CD4-positive, alpha-beta T cell treated with Interleukin-17A for 4 hours (primary cell): ENCODE measurements at places on chromosomes 7 and 10.

DNA sequence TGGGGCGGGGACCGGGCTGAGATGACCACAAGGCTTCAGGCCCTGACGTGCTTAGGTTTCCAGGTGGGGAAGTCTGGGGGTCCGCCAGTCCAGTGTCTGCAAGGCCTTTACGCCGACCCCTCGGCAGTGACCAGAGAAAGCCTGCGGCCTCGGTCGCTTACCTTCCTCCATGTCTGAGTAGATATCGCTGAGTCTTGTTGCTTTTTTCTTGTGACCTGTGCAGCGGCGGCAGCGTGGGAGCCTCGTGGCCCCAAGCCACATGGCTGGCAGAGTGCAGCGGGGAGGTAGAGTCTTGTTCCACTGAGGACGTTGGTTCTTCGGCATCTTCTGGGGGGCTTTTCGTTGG, 329 bp downstream of the NOLC1 start:
- no peak for DNase-seq

DNA sequence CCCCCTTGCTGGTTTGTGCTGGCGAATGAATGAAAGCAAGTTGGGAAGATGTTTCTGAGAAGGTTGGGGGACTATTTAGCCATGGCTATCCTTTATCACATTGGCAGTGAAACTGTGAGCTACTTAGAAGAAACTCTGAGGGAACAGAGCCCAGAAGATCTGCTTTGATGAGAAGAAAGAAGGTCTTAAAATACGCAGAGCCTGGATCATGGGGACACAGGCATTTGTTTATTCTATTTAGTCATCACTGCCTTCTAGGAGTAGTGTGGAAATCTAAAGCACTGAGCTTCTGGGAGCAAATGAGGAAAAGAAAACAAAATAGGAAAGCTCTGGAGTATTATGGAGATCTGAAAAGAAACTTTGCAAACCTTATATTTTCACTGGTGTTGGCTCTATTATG, 28.5 kb downstream of the CPED1 start:
- no peak for DNase-seq

- no peak for DNase-seq
These were observed 67.2 kb downstream of the ADD3 start for GRCh38 chr10:110074758-110075671.

DNA sequence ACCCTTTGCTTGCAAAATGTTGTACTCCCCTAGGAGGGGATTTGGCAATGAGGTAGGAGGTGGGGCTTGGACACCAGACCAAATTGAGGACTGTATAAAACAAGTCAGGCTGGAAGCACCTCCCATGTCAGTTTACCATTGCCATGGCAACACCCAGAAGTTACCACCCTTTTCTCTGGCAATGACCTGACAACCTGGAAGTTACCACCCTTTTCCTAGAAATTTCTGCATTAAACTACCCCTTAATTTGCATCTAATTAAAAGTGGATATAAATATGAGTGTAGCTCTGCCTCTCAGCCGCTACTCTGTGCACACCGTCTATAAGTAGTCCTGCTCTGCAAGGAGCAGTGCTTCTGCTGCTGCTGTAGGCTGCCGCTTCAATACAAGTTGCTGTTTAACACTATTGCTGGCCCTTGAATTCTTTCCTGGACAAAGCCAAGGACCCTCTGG, 7.8 kb upstream of the BLNK start:
- no peak for DNase-seq

- no peak for DNase-seq
These were observed 35.2 kb downstream of the BMPER start for GRCh38 chr7:33940503-33940902.

DNA sequence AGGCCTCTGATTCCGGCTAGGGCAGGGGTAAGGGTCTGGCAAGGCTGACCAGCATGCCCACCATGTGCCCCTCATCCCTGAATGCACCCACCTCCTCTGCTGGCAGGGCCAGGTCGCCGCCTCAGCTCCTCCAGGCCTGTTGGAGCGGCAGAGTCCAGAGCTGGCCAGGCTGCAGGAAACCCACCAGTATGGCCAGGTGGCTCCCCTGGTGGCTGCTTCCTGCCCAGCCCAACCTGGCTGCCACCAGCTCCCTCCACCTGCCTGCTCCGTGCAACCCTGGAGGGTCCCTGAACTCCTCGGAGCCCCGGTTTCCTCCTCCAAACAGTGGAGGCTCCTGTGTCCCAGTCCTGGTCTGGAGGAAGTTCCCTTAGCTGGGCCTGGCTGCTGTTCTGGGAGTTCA, 39.6 kb downstream of the MICALL2 start:
- DNase-seq: no peak

- peak; percentile 12 for DNase-seq
These were observed 550 bp upstream of the CALU start for GRCh38 chr7:128738570-128739047.

- DNase-seq: no peak
These were observed 52.3 kb upstream of the GJD4 start for GRCh38 chr10:35552650-35553342.

- no peak for DNase-seq
These were observed 46.9 kb upstream of the GPAM start for GRCh38 chr10:112230325-112230988.

DNA sequence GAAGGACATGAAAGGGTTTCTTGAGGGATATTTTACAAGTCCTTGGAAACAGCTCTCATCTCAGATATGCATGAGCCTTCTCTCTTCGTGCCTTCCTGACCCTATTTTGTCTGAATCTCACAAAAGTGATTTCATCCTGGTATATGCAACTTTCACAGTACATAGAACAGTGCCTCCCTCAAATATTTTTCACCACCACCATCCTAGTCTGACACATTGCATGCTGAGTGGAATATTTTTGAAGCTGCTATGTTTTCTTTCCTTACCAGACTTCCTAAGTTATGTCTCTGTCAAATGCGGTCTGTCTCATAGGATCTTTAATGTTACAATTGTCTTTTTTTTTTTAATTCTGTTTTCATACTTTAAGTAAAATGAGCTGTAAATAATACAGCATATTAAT, 673.3 kb upstream of the LRRN3 start:
- DNase-seq: no peak

DNA sequence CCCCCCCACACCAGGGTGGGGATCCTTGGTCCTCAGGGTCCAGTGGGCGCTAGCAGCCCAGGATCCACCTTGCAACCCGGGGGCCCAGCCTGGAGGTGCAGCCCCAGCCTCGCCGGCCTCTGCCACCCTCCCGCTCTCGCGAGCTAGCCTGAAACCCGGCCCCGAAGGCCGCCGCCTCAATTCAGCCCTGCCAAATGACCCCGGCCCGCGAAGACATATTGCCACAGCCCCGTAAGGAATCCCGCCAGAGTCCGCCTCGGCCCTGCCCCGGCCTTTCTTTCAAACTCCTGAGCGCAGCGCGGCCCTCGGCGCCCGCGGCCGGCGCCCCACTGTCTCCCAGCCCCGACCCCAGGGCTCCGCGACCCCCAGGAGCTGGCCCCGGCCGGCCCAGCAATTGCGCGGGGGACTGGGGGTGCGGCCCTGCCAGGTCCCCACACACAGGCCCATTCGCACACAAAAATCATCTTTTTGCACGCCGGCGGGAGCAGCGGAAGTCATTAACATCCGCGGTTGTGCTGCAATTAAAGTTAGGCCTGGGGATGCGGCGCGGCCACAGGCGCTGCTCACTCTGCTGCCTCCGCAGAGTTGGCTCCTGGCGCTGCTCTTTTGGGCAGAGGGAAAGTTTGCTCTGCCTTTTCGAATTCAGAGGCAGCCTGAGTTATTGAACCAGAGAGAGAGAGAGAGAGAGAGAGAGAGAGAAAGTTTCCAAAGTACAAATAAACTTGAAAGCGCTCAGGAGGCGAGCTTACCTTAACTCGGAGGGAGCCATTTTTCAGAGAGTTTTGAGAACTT, 4.0 kb downstream of the HOXA5 start:
- DNase-seq: no peak

DNA sequence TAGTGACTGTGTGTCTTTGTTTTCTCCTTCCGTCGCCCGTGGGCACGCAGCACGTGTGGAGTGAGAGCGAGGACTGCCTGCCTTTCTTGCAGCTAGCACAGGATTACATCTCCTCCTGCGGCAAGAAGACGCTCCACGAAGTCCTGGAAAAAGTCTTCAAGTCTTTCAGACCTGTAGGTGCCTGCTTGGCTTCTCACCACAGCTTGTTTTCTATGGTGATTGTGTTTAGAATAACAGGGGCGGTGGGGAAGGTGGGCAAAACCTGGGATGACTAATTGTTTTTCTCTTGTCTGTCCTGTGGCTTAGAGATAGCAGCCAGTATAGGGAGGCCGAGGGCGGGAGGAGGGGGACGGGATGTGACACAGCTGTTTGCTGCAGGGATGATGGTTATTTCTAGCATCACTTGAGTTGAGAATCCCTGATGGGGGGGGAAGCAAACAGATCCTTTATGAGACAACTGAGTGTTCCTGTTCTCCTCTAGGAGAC, 11.4 kb downstream of the MTURN start:
- peak; percentile 52 for DNase-seq

DNA sequence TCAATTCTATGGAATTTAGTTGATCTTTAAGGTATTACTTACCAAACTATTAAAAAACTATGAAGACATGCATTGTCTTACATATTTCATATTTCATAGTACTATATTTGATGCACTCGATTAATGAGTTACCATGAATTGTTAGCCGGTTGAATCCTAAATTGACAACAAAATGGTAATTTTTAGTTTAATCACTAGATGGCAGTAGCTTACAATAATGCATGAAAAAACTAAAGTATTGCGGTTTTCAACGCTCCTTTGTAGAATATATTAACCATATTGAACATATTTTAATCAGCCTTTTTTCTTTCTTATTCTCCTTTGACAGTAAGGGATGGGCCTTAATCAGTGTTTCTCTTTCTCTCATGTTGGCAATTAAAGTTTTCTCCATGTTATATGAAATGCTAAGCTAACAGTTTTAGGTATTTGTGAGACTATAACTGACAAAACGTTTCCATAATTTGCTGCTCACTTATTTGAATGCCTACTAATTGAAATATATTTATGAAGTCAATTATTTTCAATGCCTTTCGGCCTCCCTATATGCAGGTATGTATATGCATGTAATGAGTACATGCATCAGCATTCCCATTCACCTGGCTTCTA, 48.5 kb upstream of the ARL4A start:
- no peak for DNase-seq

- no peak for DNase-seq
These were observed 1139.7 kb upstream of the CELF2 start for GRCh38 chr10:9877978-9878377.

DNA sequence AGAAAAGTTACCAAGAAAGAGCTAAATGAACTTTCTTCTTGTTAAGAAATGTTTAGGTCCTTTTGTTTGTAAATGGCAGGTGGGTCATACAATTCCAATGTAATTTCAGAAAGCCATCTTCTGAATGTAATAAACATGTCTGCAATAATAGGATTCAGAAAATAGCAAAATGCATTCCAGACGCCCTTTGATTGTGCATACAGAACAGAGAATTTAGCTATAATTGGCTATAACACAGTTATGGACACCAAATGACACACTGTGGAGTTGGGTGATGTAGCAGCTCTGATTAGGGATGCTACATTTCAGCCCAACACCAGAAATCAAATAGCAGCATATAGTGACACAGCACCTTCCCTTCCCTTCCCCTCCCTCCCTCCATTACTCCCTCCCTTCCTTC, 240.8 kb downstream of the SNX10 start:
- no peak for DNase-seq

GRCh38 chr7:116417593-116418345, 81.8 kb upstream of the CAV2 start:
- DNase-seq: no peak

GRCh38 chr7:17369691-17370426, 71.4 kb downstream of the AHR start:
- no peak for DNase-seq

DNA sequence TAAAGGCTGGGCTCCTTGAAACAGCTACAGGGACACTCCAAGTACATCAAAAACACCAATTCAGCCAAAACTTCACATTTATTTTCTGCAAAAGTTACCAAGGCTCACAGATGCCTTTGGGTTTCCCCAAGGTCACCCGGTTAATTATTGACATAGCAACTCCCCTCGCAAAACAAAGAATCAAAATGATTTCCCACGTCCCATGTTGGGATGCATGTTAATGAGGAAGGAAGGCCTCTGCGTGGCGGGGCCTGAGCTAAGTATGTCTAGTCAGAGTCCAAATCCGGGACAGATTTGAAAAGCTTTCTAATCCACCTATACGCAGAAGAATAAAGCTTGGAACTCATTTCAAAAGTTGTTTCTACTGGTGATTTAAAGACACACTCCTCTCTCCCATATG, 535 bp upstream of the TMEM72 start:
- no peak for DNase-seq

DNA sequence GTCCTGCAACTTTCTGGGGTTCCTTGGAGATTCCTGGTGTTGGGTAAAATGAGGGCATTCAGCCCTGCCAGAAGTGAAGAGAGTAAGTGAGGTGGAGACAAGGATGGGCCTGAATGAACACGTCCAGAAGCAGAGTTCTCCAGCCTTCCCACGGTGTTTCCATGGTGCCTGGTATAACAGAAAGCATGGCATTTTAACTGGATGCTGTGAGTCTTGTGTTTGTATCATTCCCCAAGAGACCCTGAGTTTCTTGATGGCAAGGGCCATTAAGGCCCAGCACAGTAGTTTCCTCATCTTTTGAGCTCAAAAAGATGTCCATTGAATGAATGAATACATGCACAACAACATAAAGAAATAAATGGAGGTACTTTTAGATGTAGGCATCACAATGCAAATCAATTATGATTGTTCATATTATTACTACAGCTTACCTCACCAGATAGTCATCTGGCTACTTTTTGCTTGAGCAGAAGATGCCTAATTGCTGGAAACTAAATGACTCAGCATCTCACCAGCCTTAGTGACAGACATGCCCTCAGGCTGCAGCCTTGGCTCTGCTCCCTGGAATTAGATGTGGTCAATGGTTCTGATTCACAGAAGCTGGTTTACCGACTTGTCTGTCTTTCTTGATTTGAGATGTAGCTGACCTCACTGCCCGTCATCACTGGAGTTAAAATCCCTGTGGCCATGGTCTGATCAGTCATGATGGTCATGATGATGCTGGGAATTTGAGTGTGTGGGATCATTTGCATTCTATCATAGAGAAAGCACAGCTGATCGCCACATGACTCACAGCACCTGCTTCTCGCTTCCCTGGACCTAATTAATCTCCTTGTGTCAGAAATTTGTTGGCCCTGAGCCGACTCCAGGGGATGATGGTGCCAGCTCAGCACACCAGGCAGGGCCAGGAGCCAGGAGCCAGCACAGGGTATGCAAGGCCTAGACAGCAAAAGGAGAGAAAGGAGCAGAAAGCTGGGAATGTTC, 83.9 kb downstream of the CXCL12 start:
- no peak for DNase-seq

- no peak for DNase-seq
These were observed at the start of gene CCL24 for GRCh38 chr7:75813781-75814236. Gene CCL24, minus strand, starts transcription at chr7:75813806. Its CDS starts 91 bp downstream, at chr7:75813715.

DNA sequence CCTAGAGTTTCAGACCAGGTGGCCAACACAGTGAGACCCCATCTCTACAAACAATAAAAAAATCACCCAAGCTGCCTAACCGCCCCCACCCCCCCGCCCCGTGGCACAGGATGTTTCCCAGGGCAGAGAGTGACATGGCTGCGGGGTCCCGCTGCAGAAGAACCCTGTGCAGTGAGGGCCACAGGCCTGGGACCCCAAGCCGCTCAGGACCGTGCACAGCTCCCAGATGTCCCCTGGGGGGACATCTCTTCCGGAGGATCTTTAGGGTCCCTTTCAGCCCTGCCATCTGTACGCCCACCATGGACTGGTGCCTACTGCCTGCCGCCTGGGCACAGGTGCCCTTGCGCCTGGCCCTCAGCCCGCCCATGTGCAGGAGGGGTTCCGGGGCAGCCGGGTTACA, 373.6 kb downstream of the DNAJB6 start:
- DNase-seq: no peak

- no peak for DNase-seq
These were observed 15.8 kb upstream of the DOCK1 start for GRCh38 chr10:126889421-126889820.
